Adrenal gland (tissue), 19 donors: ENCODE measurements at places on chromosomes 3 and 15. TPM values are rescaled to one million over a fixed set of nuclear protein-coding genes. Genes with fewer than 3 reads are reported as not detected.

Gene KAT2B
- polyA plus RNA-seq = 10.6 TPM

- no peaks in the 10 kb centered on the region for H3K36me3 ChIP-seq
- no peak overlapping the region for H3K4me3 ChIP-seq
- H3K27me3 ChIP-seq = no peaks in the 10 kb centered on the region
- DNase-seq = no peak
- no peak overlapping the region for H3K27ac ChIP-seq
Measured at GRCh38 chr3:160544844-160545503, 20.4 kb downstream of the KPNA4 start.

DNA sequence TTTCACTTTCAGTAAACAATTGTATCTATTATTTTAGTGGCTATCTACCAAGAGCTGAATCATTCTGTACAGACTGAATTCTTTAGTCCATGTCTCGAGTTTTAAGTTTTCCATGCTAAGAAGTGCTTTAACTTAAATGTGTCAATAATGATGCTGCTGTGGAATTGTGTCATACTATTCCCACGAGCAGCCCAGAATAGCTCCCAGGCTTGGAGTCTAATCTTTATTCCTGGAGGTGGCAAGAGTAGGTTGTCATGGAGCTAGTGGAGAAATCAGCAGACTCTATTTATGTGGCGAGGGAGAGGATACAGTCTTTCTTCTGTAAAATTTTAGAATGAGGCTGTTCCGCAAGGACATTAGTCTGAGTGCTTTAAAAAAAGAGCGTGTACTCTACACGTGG, 207.2 kb downstream of the ROBO2 start:
- H3K27me3 ChIP-seq = no peaks in the 10 kb centered on the region
- no peak for DNase-seq
- H3K27ac ChIP-seq = no peak overlapping the region
- no peaks in the 10 kb centered on the region for H3K4me1 ChIP-seq
- H3K4me3 ChIP-seq = no peak overlapping the region
- H3K36me3 ChIP-seq = no peaks in the 10 kb centered on the region

- H3K27me3 ChIP-seq = no peaks in the 10 kb centered on the region
- DNase-seq = peak; percentile 82
- no peaks in the 10 kb centered on the region for H3K4me1 ChIP-seq
Measured at GRCh38 chr3:135503760-135504686, 461.5 kb upstream of the PPP2R3A start.

DNA sequence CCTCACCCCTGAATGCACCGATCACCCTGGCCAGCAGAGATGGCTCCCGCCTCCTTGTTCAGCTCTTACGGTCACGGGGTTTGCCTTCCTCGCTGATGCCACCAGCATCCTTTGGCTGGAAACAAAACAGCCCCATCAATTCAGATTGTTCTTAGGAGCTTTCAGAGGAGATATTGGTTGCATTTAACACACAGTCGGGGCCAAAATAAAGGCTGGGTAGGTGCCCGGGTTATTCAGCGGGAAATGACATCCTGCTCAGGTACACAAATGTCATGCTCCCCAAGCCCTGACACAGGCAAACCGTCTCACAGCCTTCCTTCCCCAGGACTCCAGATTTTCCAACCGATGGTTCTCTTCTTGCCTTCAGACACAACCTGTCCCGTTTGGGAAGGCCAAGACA, 62.4 kb upstream of the MEF2A start:
- no peak overlapping the region for H3K27ac ChIP-seq
- peaks cover 13% of the 10 kb centered on the region for H3K4me1 ChIP-seq
- DNase-seq = no peak
- no peaks in the 10 kb centered on the region for H3K36me3 ChIP-seq
- no peak overlapping the region for H3K4me3 ChIP-seq
- H3K27me3 ChIP-seq = no peaks in the 10 kb centered on the region

GRCh38 chr3:182519569-182519968, 273.7 kb upstream of the ATP11B start:
- H3K27me3 ChIP-seq = no peaks in the 10 kb centered on the region
- no peak overlapping the region for H3K4me3 ChIP-seq
- H3K36me3 ChIP-seq = no peaks in the 10 kb centered on the region
- no peak overlapping the region for H3K27ac ChIP-seq
- H3K4me1 ChIP-seq = no peaks in the 10 kb centered on the region
